WTC11 (cell line): ENCODE measurements at places on chromosomes 1 and 21. TPM values are rescaled to one million over a fixed set of nuclear protein-coding genes. Genes with fewer than 3 reads are reported as not detected.

DNA sequence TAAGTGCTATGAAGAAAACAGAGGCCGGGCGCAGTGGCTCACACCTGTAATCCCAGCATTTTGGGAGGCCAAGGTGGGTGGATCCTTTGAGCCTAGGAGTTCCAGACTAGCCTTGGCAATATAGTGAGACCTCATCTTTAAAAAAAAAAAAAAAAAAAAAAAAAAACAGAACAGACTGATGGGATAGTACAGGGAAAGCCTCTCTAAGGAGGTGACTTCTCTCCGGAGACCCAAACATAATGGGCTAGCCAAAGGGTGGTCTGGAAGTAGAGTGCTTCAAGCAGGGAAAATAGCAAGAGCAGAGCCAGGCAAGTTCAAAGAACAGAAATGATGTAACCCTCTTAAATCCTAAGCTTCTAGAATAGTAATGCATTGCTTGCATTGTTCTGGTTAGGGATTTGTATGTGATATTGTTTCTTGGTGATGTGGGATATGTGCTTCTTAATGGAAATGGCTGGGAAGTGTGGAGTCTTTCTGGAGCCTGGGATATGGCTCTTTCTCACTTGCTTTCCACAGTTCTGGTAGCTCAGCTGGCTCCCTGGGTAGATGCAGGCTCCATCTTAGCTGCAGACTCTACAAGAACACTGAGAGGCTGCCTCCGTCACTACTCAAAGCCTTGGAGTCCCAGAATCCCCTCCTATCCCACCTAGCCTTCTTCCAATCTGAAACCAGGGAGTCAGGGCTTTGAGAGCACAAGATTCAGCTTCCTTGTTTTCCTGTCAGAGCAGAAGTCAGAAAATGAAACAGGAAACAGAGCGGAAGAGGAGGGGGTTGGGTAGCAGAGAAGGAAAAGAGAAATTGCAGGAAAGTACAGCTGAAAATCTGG lies 1.9 kb upstream of the PIGV start:
- peak overlapping the region; percentile 97 for H3K4me3 ChIP-seq
- H3K36me3 ChIP-seq: peaks cover 11% of the 10 kb centered on the region
- peak overlapping the region; percentile 98 for H3K27ac ChIP-seq
- DNase-seq: no peak
- no peaks in the 10 kb centered on the region; the same call in 1 of the 2 replicates for H3K27me3 ChIP-seq

GRCh38 chr1:243756529-243756928 lies 93.5 kb downstream of the AKT3 start:
- no peak overlapping the region for H3K4me3 ChIP-seq
- no peak overlapping the region for H3K27ac ChIP-seq
- H3K27me3 ChIP-seq: no peaks in the 10 kb centered on the region
- no peak for DNase-seq
- H3K36me3 ChIP-seq: no peaks in the 10 kb centered on the region

- DNase-seq: no peak
- H3K27me3 ChIP-seq: no peaks in the 10 kb centered on the region
- no peaks in the 10 kb centered on the region for H3K4me1 ChIP-seq
- no peaks in the 10 kb centered on the region for H3K36me3 ChIP-seq
- H3K27ac ChIP-seq: no peak overlapping the region
Measured at GRCh38 chr1:7103361-7103782, 318.1 kb downstream of the CAMTA1 start.

- no peak overlapping the region for H3K27ac ChIP-seq
- H3K36me3 ChIP-seq: no peaks in the 10 kb centered on the region
- H3K4me3 ChIP-seq: no peak overlapping the region
- no peak for DNase-seq
Measured at GRCh38 chr1:203300441-203301330, 4.6 kb upstream of the BTG2 start.

GRCh38 chr1:11842154-11843041 lies 5.2 kb downstream of the NPPA start:
- no peak overlapping the region for H3K27ac ChIP-seq
- no peak overlapping the region for H3K4me3 ChIP-seq
- H3K27me3 ChIP-seq: no peaks in the 10 kb centered on the region
- peaks cover 62% of the 10 kb centered on the region for H3K36me3 ChIP-seq
- no peaks in the 10 kb centered on the region for H3K4me1 ChIP-seq

DNA sequence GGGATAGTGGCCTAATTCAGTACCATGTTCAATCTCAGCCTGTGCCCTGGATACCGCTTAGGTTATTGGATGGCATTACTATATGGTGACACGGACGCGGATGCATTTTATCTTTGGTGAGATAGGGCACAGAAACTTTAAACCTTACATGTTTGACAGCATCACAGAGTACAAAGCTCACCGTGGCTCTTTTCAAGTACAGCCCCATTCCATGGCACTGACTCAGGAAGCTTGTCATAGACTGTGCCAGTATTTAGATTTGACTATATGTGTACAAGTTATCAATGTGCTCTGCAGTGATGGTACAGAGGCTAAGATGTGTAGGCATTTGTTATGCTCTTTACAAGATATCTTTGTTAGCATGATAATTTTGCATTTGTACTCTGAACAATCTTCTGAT lies 169.0 kb downstream of the RYR2 start:
- no peak overlapping the region for H3K4me3 ChIP-seq
- H3K27ac ChIP-seq: no peak overlapping the region
- no peaks in the 10 kb centered on the region for H3K27me3 ChIP-seq
- H3K4me1 ChIP-seq: peaks cover 6% of the 10 kb centered on the region

DNA sequence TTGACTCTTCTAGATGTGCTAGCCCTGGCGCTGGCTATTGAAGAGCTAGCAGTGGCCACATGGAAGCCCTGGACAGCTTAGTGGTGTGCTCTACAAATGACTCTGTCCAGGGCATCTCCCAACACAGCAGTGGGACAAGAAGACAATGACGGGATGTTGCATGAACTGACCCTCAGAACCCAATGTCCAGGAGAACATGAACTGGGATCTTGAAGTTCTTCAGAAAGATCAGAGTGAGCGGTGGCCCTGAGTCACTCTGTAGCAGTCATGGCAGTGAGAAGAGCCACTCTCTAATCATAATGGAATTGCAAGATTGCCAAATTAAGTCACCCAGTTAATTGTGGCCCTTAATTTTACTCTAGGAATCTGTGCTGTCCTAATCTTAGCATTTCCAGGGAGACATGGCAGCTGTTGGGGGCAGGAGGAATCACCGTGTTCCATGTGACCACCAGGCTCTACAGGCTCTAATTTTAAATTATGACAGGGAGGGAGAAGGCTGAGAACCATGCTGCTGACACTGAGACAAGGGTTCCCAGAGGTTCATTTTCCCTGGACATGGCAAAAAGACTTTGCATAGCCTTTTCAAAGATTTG lies 10.2 kb upstream of the OBSCN start:
- H3K27me3 ChIP-seq: peaks cover 51% of the 10 kb centered on the region
- peaks cover 24% of the 10 kb centered on the region for H3K36me3 ChIP-seq
- no peak overlapping the region for H3K4me3 ChIP-seq
- no peak overlapping the region for H3K27ac ChIP-seq

DNA sequence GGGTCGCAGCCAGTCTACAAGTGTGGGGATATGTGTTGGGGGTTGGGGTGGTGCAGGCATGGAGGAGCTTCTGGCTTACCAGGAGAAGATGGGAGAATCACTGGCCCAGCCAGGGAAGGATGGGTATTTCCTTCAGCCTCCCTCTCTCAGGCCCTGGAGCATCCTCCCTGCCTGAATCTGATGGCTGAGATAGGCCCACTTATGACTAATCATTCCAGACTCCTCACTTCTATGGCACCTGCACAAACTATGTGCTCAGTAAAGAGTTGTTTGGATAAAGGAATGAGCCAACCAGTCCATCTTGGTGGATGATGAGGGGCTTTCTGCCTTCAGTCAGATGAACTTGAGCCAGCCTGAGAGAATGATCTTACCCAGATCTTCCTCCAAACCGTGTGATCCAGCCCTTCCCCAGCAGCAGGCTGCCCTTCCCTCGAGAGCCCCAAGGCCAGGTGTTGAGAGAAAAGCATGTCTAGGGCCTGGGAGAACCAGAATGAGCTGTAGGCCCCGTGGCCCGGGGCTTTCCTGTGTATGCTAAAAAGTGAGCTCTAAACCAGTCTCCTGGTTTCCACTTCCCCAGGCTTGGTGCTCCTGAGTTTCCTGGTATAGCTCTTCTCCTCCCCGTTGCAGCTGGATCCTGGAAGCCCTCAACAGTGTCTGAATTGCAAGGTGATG lies 1.3 kb downstream of the GPA33 start:
- no peak overlapping the region for H3K4me3 ChIP-seq
- no peak overlapping the region for H3K27ac ChIP-seq
- no peaks in the 10 kb centered on the region; the same call in 1 of the 2 replicates for H3K27me3 ChIP-seq
- peaks cover 11% of the 10 kb centered on the region for H3K4me1 ChIP-seq
- H3K36me3 ChIP-seq: no peaks in the 10 kb centered on the region

GRCh38 chr1:71980556-71980955 lies 301.8 kb downstream of the NEGR1 start:
- H3K4me1 ChIP-seq: no peaks in the 10 kb centered on the region
- H3K27ac ChIP-seq: no peak overlapping the region
- no peak for DNase-seq
- no peaks in the 10 kb centered on the region for H3K27me3 ChIP-seq
- no peaks in the 10 kb centered on the region for H3K36me3 ChIP-seq

The PTGS2 gene
- total RNA-seq: 0.20 to 0.66 TPM (median 0.60 TPM) in 3 replicates

The SUCO gene
- 32.9 to 37.4 TPM (median 33.7 TPM) in 3 replicates for total RNA-seq

The RXRG gene
- total RNA-seq: not detected in 3 replicates

The ST6GALNAC5 gene
- 8.8 to 10.1 TPM (median 9.6 TPM) in 3 replicates for total RNA-seq

The TAS1R3 gene
- total RNA-seq: 0.18 to 0.22 TPM (median 0.21 TPM) in 3 replicates

The GRIK3 gene
- 3.7 to 5.5 TPM (median 4.3 TPM) in 3 replicates for total RNA-seq

The CR1L gene
- 12.5 to 16.5 TPM (median 13.7 TPM) in 3 replicates for total RNA-seq

The RGS5 gene
- total RNA-seq: 19.4 to 23.6 TPM (median 21.6 TPM) in 3 replicates

The KCNQ4 gene
- total RNA-seq: 3.3 to 4.0 TPM (median 3.6 TPM) in 3 replicates

The DNMT3L gene
- total RNA-seq: not detected in 3 replicates

The CLCA4 gene
- total RNA-seq: not detected in 3 replicates
